ENCODE measurements at places on chromosomes 4 and X.

- no peak for DNase-seq
Observed at GRCh38 chr4:11281720-11282119, 147.0 kb downstream of the HS3ST1 start.

- DNase-seq: no peak
Observed at GRCh38 chrX:40996886-40997530, 88.2 kb upstream of the USP9X start.

- no peak for DNase-seq
Observed at GRCh38 chr4:47737326-47737725, 100.5 kb downstream of the CORIN start.

DNA sequence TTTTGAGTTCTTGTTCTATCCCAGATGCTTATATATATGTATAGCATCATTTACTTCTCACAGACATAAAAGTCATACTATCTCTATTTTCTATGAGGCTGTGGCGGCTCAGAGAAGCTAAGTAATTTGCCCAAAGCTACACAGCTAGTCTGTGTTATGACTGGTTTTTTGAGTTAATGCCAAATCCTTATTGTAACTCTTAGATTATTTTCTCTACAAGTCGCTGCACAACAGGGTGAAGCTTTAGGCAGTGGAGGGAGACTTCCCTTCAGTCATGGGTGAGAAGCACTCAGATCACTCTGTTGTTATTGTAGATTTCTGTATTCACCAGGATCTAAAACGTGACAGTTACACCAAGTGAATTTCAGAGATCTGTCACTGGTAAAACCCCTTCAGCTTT, 48.1 kb downstream of the WWC2 start:
- no peak for DNase-seq

GRCh38 chrX:45758319-45758718, 557.6 kb upstream of the DIPK2B start:
- DNase-seq: no peak

DNA sequence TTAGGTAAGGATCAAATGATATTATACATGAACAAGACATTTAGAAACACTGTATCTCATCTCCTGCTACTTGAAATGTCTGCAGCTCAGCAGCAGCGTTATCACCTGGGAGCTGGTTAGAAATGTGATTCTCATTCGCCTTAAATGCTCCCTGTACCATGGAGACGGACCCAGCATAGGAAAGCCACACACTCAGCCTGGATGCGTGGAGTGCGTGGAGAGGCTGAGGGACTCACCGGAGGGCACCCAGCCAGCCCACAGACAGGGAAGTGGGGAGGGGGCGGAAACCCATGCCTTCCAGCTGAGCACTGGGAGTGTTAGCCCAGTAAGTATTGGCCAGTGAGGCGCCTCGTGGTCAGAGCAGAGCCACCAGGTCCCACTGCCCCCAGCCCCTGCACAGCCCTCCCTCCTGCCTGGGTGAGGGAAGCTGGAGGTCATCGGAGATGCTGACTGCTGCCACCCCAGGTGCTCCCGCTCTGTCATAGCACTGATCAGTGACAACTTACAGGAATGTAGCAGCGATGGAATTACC, 15.2 kb downstream of the SUPT20HL1 start:
- DNase-seq: no peak

GRCh38 chrX:133444952-133445831, 29.9 kb upstream of the GPC4 start:
- DNase-seq: no peak
